ENCODE measurements at places on chromosomes 3 and 15.

DNA sequence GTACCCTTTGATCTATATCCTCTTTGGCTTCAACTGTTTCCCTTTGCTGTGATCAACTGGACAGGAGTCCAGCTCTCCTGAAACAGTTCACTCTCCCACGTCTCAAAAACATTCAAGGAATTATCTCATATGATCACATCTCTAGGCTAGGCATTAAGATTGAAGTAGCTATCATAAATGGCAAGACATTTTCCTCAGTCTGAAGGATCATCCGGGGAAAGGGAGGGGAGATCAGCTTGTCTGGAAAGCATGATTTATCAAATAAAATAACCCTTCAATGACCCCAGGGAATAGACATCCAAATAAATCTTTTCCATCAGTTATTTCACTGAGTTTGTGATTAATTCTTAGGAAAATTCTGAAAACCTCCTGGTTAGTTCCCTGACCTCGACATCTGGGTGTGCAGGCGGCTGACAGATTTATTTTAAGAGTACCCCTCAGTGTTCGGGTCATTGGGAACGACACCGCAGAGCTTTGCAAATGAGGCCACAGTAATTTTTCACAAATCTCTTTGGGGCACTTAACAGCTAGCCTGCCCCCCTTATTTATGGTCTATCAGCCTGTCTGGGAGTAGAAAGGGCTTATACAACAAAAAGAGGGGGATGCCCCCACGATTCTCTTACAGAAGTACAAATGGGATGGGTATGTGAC lies 65.8 kb downstream of the NSMCE3 start:
- DNase-seq = no peak

DNA sequence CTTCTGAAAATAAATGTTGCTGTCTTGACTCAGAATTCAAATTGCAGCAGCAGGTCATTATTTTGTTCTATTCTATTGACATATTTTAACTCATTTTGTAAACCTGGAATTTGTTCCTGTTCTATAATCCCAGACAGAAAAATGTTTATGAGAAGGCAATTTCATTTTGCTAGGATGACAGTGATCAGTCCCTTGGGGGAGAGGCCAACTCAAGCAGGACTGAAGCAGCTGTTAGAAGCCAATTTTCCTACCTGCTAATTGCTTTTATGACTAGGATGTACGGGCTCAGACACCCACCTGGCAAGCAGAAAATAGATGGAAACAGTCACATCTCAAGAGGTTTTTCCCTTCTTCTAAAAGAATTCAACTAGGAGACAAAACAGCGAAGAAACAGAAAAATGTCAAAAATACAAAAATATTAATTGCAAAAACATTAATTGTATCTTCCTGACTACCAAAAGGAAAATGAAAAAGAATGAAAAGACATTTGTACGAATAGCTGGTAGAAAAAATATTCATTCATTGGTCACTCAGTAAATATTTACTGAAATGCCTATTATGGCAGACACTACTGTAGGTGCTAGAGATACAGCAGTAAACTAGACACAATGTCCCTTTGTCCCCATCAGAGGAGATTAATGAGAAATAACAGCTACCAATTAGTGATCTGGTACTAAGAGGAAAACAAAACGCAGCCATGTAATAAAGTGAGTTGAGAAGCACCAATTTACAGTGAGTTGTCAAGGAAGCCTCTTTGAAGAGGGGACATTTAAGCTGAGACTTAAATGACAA lies 73.5 kb downstream of the PEAK1 start:
- DNase-seq = no peak

DNA sequence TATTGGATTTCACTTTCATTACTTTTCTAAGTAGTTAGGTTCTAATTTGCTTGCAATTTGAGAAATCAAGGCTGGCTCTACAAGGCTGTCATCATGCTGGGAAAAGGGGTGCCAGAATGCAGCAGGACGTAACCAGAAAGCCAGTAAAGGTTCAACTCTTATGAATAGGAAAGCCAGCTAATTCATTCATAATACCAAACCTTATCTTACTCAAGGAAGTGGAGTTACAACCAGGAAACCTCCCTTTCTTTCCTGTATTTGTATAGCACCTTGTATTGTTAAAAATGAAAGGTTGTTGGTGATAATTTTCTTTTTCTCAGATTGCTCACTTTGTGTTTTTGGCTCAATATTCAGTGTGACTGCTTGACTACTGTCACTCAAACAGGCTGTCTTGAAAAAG lies 109.4 kb downstream of the FILIP1L start:
- no peak for DNase-seq

- DNase-seq = no peak
Measured at GRCh38 chr3:72798552-72799195, 49.6 kb downstream of the SHQ1 start.

DNA sequence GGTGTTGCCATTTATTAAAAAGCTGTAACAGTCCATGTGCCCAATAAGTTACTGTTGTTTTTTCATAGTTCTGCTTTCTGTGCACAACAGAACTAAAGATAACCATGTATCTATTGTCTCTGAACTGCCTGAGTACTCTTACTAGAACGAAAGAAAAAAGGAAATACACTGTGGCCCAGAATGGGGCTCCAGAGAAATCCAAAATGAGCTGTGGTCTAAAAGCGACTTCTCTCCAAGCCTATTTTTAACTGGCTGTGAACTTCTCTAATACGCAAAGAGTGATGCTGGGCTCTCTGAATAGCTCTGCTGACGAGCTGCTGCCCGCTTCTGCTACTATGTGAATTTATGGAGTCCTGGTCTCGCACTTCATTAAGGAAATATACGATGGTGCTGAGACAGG lies 56.2 kb upstream of the LPP start:
- no peak for DNase-seq

GRCh38 chr3:170589113-170589512 lies 3.2 kb upstream of the SLC7A14 start:
- DNase-seq = no peak

GRCh38 chr3:188220988-188221818 lies 67.2 kb downstream of the LPP start:
- DNase-seq = no peak

DNA sequence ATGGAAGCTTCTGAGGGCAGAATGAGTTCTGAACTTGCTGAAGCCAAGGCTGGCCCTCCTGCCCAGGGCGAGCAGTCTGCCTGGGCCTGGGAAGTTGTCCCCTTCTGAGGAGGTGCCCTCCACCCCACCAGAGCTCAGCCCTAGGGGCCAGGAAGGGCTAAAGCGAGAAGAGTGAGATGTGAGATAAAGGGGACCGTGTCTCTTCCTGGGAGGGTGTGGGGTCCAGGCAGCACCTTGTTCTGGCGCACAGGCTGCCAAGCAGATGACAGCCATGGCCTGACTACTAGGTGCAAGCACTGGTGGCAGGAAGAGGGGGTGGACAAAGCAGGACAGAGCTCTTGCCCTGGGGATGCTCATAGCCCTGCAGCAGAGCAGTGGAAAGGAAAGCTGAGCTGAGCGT lies 3.7 kb downstream of the PAK6 start:
- no peak for DNase-seq

DNA sequence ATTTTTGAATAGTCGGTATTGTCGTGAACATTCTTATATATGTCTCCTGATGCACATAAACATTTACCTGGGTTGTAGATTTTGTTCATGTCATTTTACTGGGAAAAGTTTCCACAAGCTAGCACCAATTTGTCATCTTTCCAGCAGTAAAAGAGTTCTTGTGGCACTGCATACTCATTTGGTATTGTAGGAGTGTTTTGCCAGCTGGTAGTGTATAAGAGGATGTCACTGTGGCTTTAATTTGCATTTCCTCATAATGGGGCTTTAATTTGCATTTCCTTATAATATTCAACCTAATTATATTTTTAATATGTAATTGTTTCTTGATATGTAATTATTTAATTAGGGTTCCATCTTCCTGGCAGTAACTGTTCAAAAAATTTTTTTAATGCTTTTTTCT lies 21.2 kb upstream of the TNFSF10 start:
- DNase-seq = no peak

DNA sequence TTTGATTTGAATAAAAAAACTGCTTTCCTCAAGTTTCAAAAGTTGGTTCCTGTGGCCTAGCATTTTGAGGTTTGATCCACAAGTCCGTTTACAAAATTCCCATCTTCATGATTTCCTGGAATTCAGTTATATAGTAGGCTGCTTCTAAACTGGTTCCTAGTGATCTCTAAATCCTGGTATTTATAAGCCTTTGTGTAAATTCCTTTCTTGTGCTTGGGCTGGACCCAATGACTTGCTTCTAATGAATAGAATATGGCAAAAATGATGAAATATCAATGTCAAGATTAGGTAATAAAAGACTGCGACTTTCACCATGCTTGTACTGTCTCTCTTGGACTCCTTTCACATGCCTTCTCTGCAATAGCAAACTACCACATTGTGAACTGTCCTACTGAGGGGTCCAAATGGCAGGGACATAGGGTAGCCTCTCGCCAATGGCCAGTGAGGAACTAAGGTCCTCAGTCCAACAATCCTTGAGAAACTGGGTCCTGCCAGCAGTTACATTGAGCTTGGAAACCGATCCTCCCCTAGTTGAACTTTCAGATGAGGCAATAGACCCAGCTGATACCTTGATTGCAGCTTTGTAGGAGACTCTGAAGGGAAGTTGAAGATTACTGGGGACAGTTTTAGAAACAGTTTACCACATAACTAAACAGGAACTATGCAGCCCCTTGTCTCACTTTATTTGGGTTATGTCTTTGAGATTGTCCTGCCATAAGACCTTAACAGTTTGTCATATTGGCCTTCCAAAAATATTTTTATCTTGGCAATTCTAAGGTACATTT lies 303.9 kb upstream of the TBC1D5 start:
- no peak for DNase-seq

- no peak for DNase-seq
Measured at GRCh38 chr3:72659188-72659587, 189.1 kb downstream of the SHQ1 start.

GRCh38 chr15:54979964-54980363 lies 216.8 kb downstream of the RSL24D1 start:
- no peak for DNase-seq

- no peak for DNase-seq
Measured at GRCh38 chr3:179811321-179812095, 158.7 kb downstream of the USP13 start.

DNA sequence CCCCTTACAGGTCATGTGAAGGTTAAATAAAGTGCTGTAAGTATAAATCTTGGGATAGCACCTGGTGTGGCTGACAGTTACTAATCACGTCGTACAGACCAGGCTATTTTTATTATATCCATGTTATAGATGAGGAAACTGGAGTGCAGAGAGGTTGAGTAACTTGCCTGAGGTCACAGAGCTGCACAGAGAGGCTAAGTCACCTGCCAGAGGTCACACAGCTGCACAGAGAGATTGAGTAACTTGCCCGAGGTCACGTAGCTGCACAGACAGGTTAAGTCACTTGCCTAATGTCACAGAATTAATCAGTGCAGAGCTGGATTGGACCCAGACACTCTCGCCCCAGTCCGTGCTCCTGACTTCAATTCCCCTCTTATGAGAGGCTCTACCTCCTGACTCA lies 171.5 kb downstream of the NUP210 start:
- DNase-seq = no peak

- no peak for DNase-seq
Measured at GRCh38 chr3:192372616-192373015, 354.7 kb downstream of the FGF12 start.

GRCh38 chr3:54905920-54906319 lies 21.9 kb downstream of the LRTM1 start:
- no peak for DNase-seq

- DNase-seq = no peak
Measured at GRCh38 chr15:40386480-40386879, 4.0 kb downstream of the KNSTRN start.

GRCh38 chr3:48151058-48151806 lies 37.0 kb downstream of the CDC25A start:
- DNase-seq = no peak

GRCh38 chr15:41945221-41945620 lies 27.1 kb downstream of the EHD4 start:
- DNase-seq = no peak

DNA sequence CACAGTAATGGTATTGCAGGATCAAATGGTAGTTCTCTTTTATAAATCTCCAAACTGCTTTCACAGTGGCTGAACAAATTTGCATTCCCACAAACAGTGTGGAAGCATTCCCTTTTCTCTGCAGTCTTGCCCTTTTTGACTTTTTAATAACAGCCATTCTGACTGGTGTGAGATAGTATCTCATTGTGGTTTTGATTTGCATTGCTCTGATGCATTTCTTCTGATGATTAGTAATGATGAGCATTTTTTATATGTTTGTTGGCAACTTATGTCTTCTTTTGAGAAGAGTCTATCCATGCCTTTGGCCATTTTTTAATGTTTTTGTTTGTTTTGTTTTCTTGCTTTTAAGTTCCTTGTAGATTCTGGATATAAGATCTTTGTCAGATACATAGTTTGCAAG lies 316.1 kb upstream of the TMCO5A start:
- DNase-seq = no peak

DNA sequence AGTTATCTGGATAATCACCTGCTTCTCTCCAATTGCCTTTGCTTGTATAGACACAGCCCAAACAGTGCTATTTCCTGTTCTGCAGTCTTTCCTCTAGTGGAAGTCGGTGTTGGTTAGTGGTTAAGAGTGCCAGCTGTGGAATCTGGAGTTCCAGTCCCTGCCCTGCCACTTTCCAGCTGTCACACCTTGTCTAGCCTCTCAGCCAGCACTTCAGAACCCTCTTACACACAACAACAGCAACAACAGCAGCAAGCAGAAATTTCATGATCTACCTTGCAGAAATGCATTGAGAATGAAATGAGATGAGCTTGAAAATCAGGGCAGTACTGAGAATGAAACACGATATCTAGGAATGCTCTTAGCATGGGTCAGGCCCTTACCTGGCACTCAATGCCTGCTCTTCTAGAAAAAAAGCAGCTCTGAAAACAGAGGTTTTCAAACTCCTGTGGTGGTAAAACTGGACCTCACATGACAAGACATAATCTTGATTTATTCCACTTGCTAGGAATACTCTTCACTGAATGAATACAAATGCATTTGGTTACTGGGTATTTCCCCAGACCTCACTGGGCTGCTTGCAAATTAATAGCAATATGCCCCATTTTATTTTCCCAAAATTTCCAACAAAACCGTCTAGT lies 3.3 kb upstream of the WNT5A start:
- no peak for DNase-seq

DNA sequence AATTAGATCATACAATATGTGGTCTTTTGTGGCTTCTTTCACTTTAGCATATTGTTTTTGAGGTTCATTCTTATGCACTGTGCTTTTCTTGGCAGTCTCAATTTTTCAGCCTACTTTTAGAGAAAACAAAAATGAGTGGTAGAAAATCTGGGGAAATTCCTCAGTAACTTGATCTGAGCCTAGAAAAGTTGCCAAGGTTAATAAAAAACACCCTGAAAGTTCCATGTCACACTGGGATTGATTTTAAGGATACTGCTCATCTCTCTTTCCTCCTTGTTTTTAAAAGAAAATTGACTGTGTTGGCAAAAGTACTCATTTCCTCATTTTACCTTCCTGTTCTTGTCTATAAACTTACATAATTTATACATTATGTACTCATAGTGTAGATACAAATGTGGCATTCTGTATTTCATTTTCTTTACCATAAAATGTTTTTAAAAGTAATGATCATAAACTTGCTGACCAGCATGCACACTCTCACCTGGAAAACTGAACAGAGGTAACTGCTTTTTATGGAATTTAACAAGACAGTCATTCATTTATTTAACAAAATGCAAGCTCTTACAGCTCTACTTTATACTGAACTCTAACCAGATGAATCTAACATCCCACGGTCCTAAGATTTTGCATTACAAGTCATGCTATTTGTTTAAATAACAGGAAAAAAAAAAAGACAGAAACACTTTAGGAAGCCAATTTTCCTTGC lies 28.6 kb upstream of the SH3BP5 start:
- DNase-seq = no peak

All from cortex of kidney (tissue), 1 donor.